Spinal cord (tissue), 10 donors: ENCODE measurements at places on chromosomes 4 and X. TPM values are rescaled to one million over a fixed set of nuclear protein-coding genes. Genes with fewer than 3 reads are reported as not detected.

DNA sequence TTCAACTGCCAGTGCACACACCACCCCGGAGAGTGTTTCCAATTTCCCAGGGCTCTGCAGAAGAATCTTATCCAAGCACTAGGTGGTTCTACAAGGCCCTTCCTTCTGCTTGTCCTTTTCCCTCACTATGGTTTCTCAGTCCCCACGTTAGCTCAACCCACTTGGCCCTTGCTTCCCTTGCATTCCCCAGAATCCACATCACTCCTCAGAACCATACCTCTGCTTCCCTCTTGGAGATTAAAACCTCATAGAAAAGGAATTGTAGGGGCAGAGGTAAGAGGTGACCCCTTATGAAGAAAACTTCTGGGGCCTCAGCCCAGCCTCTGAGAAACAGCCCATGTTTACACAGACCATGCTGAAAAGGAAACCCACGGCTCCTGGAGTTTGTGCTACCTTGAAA is 42.4 kb downstream of the TSPAN5 start:
- no peak for DNase-seq

- no peak for DNase-seq
Measured at GRCh38 chr4:10011277-10011676, 10.0 kb downstream of the SLC2A9 start.

The KLHL34 gene
- 0.20 TPM for total RNA-seq

The GPR173 gene
- total RNA-seq: 14.0 TPM

The RBM46 gene
- total RNA-seq: 0.06 TPM

- no peak for DNase-seq
Measured at GRCh38 chr4:5122114-5122513, 70.8 kb downstream of the STK32B start.

GRCh38 chrX:123924186-123924585 is 37.3 kb upstream of the STAG2 start:
- DNase-seq: peak; percentile 9

- DNase-seq: no peak
Measured at GRCh38 chr4:155371432-155372043, 5.2 kb downstream of the MAP9 start.

The CCSER1 gene
- 66.1 TPM for total RNA-seq

GRCh38 chrX:122835886-122836285 is 348.2 kb upstream of the GRIA3 start:
- DNase-seq: no peak

The SSX2 gene
- not detected for total RNA-seq

GRCh38 chr4:106494066-106494465 is 125.5 kb upstream of the GIMD1 start:
- no peak for DNase-seq

- DNase-seq: no peak
Measured at GRCh38 chr4:165512424-165512823, 133.6 kb downstream of the CPE start.

- no peak for DNase-seq
Measured at GRCh38 chrX:120262859-120263708, 12.5 kb downstream of the ZBTB33 start.

The CASP6 gene
- 12.9 TPM for total RNA-seq

The CLDN24 gene
- total RNA-seq: not detected

The BGN gene
- 40.2 TPM for total RNA-seq

The KCND1 gene
- 3.7 TPM for total RNA-seq

DNA sequence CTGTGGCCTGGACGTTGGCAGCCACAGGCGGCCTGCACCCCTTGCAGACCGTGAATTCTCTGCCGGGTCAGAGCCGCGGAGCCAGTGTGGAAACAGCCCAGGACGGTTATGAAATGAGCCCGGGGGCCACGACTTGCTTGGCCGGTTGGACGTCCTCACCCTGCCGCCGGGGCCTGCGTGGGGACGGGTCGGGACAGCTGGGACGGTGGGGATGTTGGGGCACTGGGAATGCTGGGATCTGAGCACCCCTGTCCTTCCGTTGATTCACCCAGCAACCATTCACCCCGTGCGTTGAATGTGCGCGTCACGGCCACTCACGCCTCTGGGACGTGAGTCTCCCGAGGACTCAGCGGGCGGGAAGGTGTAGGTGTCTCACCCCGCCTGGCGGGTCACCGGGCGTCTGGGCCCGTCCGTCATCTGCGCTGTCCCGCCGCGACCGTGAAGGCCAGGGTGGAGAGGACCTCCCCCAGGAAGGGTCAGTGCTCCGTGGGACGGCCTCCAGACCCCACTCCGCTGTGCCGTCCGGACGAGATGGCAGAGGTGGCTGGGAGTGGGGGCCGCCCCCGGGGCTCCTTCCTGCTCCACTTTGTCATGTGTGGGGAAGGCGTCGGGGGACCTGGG is 4.5 kb upstream of the PLCXD1 start:
- no peak for DNase-seq

DNA sequence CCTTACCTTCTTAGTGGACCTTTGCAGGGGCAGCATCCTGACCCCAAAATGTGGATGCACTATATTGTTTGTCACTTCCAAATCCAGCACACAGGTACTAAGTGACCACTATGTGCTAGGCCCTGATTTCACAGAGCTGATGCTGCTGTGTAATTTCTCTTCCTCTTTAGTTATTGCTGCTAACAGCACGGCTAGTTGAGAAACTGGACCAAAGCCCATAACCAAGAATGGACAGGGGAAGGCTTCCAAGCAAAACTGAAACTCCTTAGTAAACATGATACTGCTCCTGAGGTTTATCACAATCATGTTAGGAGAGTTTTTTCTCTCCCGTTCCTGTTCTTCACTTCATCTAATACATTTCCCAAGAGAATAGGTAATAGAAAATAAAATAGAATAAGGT is 172.9 kb upstream of the TTC29 start:
- DNase-seq: peak; percentile 65

The SATL1 gene
- total RNA-seq: 1.2 TPM

The YY2 gene
- 1.5 TPM for total RNA-seq

GRCh38 chr4:133537780-133538281 is 388.7 kb downstream of the PCDH10 start:
- no peak for DNase-seq

- no peak for DNase-seq
Measured at GRCh38 chr4:173280998-173281397, 53.2 kb downstream of the HMGB2 start.

DNA sequence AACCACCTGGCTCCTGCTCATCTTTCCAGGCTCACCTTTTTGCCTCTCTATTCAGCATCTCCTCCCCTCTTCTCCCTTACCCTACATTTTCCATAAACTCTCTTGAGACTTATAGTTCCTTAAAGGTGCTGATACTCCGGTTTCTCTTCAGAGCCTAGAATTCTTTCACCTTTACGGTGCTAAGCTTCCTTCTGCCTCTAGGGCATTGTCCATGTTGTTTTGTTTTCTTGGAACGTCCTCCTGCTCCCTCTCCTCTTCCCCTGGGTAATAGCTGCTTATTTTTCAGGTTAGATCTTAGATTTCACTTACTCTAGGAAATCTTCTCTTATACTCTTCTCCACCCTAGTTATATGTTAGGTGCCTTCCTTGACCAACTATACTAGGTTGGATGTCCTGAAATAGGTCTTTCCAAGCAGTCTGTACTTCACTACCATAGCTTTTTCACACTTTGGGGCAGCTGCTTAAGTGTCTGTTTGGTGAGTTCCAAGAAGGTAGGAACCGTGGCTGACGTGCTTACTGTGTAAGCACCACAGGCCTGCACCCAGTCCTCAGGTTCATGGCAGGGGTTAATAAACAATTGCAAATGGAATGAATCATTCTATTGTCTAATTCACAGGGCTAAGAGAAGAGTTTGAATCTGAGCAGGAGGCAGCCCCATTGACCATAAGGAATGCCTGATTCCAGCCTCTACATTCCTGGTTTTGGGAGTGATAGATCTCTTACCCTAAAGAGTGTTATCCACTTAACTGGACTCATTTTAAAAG is 227.5 kb downstream of the MGST2 start:
- DNase-seq: no peak

The ART3 gene
- 4.0 TPM for total RNA-seq

The BEX2 gene
- total RNA-seq: 82.5 TPM

DNA sequence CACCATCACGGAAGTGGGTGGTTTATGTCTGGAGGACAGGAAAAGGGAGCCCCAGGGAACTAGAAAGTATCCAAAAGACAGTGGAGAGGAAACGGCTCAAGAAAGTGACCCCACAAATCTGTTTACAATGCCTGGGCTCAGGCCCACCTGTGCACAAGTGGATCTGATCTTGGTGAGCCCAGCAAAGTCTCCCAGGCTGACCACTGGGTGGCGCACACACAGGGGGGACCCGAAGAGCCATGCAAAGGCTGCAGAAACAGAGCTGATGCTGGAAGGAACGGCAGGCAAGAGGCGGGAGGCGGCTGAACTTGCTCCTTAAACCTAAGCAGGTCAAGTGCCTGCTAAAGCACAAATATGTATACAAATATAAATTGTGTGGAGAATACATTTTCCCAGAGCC is 9.6 kb downstream of the HAUS7 start:
- no peak for DNase-seq
